ENCODE measurements at places on chromosomes 2 and 18.

DNA sequence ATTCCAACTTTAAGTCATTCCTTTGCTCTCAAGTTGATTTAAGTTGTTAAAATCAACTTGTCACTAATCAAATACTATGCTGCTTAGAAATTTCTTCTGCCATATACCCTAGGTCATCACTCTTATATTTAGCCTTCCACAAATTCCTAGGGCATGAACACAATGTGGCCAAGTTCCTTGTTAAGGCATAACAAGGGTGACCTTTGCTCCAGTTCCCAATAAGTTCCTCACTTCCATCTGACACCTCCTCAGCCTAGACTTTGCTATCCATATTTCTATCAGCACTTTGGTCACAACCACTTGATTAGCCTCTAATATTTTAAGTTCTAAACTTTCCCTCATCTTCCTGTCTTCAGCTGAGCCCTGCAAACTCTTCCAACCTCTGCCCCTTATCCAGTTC, 9.9 kb upstream of the TMEM37 start:
- DNase-seq: no peak

GRCh38 chr2:174902506-174903263, 102.5 kb downstream of the CHN1 start:
- no peak for DNase-seq

- no peak for DNase-seq
Measured at GRCh38 chr2:119289642-119290041, 66.0 kb downstream of the STEAP3 start.

DNA sequence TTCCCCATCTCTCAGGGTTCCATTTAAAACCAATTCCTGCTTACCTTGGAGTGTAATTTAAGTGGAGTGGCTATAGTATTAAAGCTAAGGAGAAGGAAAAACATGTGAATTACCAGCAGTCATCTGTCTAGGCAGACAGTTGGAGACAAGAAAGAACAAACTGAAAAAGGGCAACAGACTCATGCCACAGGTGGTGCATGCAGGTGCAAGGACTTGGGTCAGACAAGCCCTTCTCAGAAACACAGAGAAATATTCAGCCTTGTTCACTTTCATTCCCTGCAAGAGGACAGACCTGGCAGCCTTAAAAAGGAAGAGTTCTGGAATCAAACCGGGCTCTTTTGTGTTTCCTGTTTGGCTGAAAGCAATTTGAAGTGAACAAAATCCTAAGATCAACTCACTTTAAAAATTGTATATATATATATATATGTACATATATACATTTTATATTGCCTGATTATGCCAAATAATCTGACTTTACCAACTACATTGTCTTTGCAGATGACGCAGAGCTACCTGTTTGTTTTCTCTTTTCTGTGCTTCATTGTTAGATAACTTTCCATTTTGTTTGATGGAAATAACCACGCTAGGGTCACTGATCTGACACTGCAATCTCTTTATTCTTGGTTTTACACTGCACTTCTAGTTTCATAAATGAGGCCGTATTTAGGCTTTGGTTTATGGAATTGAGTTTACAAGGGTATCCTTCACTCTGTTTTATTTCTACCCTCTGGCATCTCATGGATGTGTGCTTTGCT, 35.1 kb upstream of the VPS54 start:
- no peak for DNase-seq

Measured in NCI-H510A (cell line).